ENCODE measurements at places on chromosomes 13 and 19. TPM values are rescaled to one million over a fixed set of nuclear protein-coding genes. Genes with fewer than 3 reads are reported as not detected.
A peak's percentile ranks its signal among the peaks of the same experiment; 100 is the strongest.

- no peak for DNase-seq
These were observed 16.2 kb upstream of the MISP start for GRCh38 chr19:734716-735115.

DNA sequence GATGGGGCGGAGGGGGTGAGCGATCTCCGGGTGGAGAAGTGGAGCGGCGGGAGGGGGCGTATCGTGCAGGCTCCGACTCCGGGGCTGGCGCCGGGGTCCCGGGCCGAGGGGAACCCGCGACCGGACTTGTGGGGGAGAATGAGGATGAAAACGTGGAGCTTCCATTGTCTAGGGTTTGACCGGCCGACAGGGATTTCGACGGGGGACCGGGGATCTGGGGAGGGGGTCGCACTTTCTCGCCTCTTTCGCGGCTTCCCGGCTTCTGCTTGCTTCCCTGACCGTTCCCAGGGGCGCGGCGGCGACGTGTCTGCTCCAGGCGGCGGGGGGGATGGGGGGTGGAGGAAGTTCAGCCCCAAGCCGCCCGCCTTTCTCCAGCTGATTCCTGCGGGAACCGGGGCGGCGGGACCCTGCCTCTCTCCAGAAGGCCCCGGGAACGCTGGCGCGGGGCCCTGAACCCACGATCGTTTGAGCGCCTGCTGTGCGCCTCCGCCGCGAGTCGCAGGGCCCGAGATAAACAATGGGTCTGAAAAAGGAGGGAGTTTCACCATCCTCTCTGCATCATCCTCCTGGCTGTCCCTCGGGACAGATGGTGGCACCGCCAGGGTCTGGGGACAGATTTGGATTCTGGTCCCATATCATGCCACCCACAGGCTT is 790 bp downstream of the TPM4 start:
- DNase-seq: peak; percentile 91

CGB5 gene
- total RNA-seq: not detected

CDX2 gene
- not detected for total RNA-seq

- DNase-seq: no peak
These were observed 15.8 kb upstream of the GARIN5A start for GRCh38 chr19:50492303-50493052.

DNA sequence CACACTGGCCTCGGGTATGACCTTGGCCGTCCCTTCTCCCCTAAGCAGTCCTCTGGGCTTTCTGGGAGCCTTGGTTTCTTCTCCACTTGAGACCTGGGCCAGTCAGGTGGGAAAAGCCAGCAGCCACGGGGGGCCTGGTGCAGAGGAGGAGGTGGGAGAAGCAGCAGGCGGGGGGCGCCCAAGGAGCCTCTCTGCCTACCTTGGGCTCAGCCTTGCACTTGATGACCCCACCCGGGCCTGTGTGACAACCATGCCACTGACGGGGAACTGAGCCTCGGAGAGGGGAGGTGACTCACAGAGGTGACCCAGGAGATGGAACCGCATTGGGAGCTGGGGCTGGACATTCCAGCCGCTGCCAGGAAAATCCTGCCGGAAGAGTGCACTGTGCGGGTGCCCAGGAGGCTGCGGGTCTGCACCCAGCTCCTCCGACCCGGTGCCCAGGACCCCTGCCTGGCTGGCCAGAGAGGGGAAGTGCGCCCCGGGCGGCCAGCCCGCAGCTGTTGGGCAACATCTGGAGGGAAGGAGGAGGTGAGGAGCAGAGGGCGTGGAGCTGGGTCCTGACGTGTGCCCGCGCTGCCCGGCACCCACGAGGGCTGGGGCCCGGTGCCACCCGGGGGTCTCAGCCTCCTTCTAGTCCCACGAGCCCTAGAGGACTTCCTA is 23.4 kb upstream of the SLC7A10 start:
- DNase-seq: no peak

GRCh38 chr19:1904860-1905109 is 414 bp upstream of the ADAT3 start:
- no peak for DNase-seq

CAMSAP3 gene
- 0.19 TPM for total RNA-seq

DNA sequence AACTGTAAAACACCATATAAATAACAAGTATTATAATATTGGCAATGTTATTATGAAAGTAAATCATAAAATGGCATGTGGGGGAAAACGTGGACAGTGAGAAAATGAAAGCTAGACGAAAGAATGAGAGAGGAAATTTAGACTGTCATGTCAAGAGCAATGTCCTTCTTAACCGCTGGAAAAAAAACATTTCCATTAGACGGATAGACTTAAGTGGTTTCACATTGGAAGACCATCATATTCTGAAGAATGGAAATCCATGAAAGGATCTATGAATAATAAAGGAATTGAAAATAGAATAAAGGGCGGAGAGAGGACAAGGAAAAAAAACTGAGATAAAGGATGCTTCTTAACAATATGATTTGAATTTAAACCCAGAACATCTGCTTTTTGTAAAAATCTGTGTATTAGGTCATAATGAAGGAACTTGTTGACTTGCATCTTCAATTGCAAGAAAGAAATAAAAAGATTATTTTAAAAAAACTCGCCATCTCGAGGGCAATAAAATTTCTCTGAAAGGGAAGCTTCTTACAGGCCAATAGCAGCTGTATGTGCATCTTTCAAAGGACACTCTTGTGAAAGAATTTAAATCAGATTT is 90.6 kb downstream of the SPRY2 start:
- no peak for DNase-seq

ZNF729 gene
- not detected for total RNA-seq

EMC10 gene
- 59.2 TPM for total RNA-seq

CAPS gene
- 16.1 TPM for total RNA-seq

- DNase-seq: no peak
These were observed 44.9 kb downstream of the COL4A1 start for GRCh38 chr13:110262082-110262436.

GRCh38 chr13:73103238-73103637 is 44.4 kb downstream of the KLF5 start:
- no peak for DNase-seq

GRCh38 chr19:41205995-41206394 is 13.0 kb downstream of the CYP2S1 start:
- no peak for DNase-seq

KANK2 gene
- 1,163 TPM for total RNA-seq

GRCh38 chr19:16068696-16069259 is 7.5 kb upstream of the TPM4 start:
- no peak for DNase-seq

HRC gene
- 3.4 TPM for total RNA-seq

SYNE4 gene
- total RNA-seq: not detected

CEBPA gene
- total RNA-seq: 7.5 TPM

DNA sequence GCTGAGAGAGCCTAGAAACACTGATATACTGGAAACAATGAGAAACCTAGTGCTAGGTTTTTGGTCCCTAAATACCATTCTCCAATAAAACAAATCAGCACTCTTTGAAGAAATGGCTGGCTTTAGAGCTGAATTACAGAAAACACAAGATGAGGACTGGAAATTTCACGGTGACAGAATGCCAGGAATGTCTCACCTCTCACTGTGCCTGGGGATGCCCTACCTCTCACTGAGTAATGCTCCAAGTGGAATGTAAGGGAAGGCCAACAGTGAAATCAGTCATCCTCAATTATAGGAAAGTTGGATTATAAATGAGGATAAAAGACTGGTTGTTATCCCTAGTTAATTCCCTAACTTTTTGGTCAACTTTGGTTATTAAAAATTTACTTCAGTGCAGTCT is 259.0 kb downstream of the NALCN start:
- DNase-seq: no peak

DNA sequence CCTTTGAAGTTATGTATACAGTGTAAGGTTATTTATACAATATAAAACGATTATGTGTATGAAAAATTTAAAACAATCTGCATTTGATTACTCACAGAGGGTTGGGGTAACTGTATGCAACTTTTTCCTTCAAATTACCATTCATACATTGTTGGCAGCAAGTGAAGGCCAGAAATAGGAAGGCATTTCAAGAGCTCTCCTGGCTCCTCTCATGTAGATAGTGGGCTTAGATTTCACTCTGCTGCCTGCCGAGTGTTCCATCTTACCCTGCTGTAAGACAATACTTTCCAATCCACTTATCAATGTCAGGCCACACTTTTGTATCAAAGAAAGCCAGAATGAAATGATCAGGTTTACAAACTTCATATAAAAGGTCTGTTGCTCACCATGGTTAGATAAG is 245.2 kb downstream of the DNAJC15 start:
- peak; percentile 53 for DNase-seq

DNA sequence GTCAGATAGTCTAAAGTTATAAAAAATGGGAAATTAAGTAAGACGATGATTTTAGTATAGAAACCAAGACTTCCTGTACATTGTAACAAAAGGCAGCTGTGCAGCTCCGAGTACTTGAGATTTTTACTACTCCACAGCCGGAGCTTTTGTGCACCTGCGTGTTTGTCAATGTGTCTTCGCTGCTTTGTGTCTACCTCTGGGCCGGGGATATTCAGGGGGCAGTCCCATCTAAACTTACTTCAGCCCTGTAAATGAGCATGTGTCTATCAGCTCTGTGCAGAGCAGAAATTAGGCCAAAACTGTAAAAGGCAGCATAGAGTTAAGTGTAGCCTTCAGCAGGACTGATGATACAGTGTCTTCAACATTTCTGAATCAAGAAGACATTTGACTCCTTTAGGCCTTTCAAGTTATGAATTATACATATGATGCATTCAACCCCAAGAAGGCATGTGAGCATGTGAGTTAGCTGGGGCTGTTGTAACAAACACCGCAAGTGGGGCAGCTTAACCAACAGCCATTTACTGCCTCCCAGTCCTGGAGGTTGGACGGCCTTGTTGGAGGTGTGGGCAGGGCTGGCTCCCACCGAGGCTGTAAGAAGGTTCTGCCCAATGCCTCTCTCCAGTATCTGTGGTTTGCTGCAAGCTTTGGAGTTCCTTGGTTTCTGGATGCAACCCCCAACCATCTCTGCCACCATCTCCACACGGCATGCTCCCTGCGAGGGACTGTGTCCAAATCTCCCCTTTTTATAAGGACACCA is 191.0 kb upstream of the IRS2 start:
- DNase-seq: no peak

GRCh38 chr13:101522607-101523006 is 70.1 kb downstream of the ITGBL1 start:
- DNase-seq: no peak

PCDH9 gene
- 81.8 TPM for total RNA-seq

GNG7 gene
- total RNA-seq: 13.3 TPM

- DNase-seq: no peak
These were observed at the start of gene POU2F2 for GRCh38 chr19:42132030-42132628. TSS of gene POU2F2 (minus strand) at chr19:42132446. CDS start at chr19:42132411, 35 bp downstream.

DNA sequence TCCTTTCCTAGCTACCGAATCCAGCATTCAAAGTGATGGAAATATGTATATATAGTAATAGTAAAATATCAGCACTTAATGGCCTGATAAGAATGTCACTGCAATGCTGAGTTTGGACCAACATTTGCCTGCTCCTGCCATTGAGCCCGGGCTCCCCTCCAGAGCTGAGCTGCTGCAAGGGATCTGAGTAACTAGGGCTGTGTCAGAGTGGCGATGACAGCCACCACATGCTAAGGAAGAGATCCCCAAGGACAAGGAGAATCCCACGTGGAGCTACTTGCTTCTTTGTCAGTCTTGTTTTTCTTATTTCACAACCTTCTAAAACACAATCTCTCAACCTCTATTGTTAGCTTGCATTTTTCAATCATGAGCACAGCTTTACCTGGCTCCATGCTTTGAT is 19.5 kb upstream of the ALOX5AP start:
- DNase-seq: no peak

DNA sequence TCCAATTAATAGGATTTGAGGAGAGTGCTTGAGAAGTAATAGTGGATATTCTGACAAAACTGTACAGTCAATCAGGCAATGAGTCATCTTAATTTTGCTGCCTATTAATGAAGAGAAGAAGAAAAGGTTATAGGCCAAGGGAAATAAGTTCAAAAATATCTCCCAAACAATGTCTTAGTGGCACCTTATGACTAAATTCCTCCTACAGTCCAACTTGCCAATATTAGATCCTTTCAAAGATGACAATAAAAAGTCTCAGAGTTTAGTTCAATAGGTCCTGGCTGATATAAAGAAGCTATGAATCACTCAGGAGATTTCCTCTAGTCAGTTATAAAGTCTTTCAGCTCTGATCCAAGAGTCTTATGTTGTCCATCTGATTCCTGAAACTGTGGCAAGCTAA is 27.9 kb downstream of the UGGT2 start:
- DNase-seq: no peak

PARP4 gene
- total RNA-seq: 38.3 TPM

SLC1A6 gene
- not detected for total RNA-seq

DNA sequence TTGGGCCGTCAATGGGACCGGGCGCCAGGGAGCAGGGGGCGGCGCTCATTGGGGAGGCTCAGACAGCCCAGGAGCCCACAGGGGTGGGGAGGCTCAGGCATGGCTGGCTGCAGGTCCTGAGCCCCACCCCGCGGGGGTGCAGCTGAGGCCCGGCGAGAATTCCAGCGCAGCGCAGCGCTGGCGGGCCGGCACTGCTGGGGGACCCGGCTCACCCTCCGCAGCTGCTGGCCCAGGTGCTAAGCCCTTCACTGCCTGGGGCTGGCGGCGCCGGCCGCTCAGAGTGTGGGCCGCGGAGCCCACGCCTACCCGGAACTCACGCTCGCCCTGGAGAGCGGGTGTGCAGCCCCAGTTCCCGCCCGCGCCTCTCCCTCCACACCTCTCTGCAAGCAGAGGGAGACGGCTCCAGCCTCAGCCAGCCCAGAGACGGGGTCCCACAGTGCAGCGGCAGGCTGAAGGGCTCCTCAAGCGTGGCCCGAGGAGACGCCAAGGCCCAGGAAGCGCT is 1227.4 kb downstream of the PCDH17 start:
- DNase-seq: no peak

- DNase-seq: no peak
These were observed 244.5 kb downstream of the EFNB2 start for GRCh38 chr13:106291006-106291405.

GRCh38 chr19:18612051-18612771 is 459 bp upstream of the TMEM59L start:
- DNase-seq: no peak

- DNase-seq: no peak
These were observed 2.5 kb downstream of the ZC3H4 start for GRCh38 chr19:47111006-47111621.

DNA sequence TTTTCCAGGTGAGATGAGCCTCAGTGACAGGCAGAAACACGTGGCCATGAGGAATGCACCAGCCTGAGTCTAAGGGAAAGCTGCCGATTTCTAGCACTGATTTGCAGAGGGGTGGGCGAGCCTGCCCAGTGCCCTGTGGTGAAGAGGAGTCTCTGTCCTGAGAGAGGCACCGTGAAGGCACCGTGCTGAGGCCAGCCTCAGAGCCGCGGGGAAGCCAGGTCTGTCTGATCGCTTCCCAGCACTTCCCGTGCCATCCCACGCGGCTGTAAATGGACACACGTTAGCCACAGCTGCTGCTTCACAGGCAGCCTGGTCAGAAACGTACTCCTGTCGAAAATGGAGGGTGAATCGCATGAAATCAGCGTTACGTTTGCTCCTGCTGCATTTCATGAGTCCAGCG is 79.8 kb downstream of the ATP11A start:
- no peak for DNase-seq

- DNase-seq: no peak
These were observed 56.5 kb downstream of the INTS6 start for GRCh38 chr13:51396352-51396751.

- no peak for DNase-seq
These were observed 3.4 kb downstream of the NUMBL start for GRCh38 chr19:40686882-40687524.

GRCh38 chr13:64725492-64725891 is 2504.6 kb downstream of the PCDH9 start:
- DNase-seq: no peak

- DNase-seq: no peak
These were observed 15.2 kb downstream of the ZFP14 start for GRCh38 chr19:36363845-36364244.
